ENCODE measurements at places on chromosomes 6 and 20.

DNA sequence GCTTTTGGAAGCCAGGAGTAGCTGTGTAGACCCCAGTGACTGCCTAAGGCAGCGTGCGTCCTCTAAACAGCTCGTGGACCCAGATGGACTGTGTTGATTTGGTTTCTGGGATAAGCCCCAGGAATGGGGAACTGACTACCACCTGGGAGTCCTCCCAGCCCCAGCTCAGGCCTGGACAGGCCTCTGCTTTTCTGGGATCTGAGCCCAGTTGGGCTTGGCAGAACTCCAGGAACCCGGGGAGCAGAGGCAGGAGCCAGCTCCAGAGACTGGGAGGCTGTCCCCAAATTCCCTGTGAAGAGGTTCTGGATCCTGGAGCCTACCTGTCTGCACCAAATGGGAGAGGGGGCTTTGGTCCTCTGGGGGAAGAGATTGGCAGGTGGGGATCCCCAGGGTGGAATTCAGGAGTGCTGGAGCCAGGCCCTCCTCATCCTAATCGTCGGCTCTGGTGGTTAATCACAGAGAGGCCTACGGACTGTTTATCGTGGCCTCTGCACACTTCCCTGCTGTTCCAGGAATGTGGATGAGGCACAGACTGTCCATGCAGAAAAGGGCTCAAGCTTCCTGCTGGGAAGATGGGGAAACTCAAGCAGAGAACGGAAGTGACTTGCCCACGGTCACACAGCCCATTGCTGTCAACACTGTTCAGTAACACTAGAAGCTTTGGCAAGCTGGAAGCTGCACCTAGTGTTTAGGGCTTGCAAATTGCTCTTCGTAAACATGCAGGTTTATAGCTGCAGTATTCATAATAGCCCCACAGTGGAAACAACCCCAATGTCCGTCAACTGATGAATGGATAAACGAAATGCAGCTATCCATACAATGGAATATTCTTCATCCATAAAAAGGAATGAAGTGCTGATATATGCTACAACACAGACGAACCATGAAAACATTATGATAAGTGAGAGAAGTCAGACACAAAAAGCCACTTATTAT lies 100.6 kb downstream of the KCNB1 start:
- peak; percentile 83 for DNase-seq

- no peak for DNase-seq
Measured at GRCh38 chr6:41984623-41985022, 43.0 kb upstream of the CCND3 start.

DNA sequence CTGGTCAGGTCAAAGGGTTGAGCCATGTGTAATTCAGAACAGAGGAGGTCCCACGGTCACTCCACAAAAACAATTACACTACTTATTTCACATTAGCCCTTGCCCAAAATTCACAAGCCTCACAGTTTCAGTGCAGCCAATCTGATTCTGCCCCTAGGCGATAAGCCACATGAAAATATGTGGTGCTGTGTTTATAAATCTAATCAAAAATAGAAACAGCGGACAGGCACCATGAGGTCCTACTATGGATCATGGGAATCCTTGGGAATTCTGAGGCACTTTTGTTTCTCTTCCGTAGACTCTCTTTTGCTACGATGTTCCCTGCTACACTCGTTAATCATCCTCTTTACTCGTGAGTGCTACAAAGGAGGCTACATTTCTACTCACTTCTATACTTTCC lies 476.1 kb downstream of the TFAP2A start:
- no peak for DNase-seq

GRCh38 chr6:33339193-33339592 lies 21.6 kb upstream of the ZBTB22 start:
- DNase-seq: no peak

Measured in NCI-H1092 (cell line).